IPS DF 19.7 (cell line): ENCODE measurements at places on chromosomes 16 and 17.

DNA sequence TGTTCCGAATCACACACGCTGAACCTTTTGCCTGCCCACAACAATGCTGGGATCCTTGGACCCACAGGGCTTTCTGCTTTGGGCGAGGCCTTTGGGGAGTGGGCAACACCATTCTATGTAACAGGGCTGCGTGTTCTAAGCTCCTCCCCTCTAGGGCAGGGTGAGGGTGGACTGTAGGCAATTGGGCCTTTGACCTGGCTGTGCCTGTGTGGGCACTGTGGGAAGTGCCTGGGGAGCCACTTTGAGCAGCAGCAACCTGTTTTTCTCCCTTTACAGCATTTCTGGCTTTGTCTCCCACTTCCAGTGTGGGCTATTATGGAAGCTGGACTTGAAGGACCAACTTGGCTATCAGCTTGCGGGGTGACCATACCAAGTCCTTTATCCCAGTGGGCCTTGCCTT is 128.9 kb upstream of the WSCD1 start:
- DNase-seq = no peak

DNA sequence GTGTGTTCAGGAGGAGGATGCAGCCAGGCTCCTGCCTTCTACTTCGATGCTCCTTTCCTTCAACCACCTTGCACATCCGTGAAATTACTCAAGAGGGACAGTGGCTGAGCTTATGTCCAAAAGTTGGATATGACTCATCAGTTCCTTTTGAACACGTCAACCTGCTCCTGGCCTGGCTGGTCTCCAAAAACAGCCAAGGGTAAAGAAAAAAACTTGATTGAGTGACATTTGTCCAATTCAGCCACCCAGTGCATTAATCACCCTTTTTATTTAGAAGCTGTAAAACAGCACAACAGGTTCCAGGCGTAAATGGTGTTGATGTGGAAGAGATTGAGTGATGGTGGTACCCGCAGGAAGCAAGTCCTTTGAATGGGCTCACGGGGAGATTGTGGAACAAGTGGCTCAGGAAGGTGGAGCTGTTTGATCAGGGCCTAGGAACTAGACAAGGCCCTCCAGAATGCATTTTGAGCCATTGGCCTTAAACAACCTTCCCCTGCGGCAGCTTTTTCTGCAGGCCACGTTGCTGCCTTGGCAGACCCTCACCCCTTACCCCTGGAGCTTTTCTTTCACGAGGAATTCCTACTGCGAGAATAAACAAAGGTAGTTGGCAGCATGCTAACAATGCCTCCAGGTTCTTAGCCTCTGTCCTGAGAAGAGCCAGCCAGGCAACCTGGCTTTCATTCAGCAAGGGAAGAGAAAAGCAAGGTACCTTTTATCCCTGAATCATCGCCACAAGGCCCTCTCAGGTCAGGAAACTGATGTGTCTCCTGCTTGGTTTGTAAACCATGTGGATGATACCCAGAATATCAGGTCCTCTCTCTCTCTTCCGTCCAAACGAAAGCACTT is 173.3 kb upstream of the CACNG5 start:
- DNase-seq = no peak

- DNase-seq = no peak
Measured at GRCh38 chr16:24291932-24292331, 35.8 kb downstream of the CACNG3 start.

- DNase-seq = no peak
Measured at GRCh38 chr17:3788200-3788599, 12.8 kb downstream of the ITGAE start.

- no peak for DNase-seq
Measured at GRCh38 chr16:86490859-86491639, 19.3 kb upstream of the FOXF1 start.

GRCh38 chr16:68943961-68944360 is 100.6 kb downstream of the TANGO6 start:
- no peak for DNase-seq

DNA sequence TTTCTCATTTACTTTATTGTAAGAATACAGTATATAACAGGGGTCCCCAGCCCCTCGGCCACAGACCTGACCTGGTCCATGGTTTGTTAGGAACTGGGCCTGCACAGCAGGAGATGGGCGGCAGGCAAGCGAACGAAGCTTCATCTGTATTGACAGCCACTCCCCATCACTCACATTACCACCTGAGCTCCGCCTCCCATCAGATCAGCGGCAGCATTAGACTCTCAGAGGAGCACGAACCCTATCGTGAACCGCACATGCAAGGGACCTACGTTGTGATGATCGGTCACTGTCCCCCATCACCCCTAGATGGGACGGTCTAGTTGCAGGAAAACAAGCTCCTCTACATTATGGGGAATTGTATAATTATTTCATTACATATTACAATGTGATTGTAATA is 410.6 kb downstream of the SLC39A11 start:
- DNase-seq = no peak

DNA sequence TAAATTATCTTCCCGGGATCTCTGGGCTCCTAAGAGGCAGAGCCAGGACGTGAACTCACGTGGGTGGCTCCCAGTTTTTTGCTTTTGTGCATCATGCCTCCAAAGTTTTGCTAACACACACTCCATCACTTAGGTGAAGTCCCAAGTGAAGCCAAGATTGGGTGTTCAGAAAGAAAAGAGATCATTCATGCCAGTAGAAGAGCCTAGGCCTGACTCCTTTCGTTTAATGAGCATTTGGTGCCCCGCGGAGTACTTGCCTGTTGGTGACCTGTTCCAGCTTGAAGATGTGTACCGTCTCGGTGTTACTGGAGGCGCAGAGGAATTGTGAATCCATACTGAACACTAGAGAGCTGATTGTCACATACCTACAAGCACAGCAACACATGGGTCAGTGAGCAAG is 24.1 kb downstream of the WIPI1 start:
- no peak for DNase-seq

DNA sequence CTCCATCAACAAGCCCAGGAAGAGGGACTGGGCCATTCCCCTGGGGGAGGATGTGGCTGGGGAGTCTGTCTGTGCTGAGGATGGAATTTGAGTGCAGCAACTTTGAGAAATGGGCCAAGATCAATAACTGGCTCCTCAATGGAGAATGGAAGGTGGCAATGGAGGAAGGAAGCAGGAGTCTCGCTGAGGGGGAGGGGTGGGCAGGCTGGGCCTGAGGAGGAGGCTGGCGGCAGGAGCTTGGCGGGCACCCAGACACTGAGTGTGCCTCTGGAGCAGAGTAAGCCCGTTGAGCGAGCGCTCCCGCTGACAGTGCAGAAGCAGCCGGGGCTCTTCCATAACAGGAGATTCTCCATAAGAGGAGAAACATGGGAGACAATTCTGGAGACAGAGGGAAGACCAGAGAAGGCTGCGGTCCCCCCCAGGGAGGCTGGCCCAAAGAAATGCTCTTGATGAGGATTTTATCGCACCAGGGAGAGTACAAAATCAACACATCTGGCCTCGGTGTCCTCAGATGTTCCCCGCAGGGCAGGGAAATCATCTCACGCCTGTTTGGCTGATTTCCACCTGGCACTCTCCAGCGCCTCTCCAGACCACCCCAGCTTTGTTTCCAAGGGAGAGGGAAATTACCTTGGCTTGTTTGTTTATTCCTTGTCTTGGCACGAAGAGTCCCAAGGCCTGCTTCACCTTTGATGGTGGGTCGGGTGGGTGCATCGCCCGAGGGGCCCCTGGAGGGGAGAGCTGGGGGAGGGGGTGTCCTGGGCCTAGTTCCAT is 2.8 kb upstream of the MMP15 start:
- no peak for DNase-seq

DNA sequence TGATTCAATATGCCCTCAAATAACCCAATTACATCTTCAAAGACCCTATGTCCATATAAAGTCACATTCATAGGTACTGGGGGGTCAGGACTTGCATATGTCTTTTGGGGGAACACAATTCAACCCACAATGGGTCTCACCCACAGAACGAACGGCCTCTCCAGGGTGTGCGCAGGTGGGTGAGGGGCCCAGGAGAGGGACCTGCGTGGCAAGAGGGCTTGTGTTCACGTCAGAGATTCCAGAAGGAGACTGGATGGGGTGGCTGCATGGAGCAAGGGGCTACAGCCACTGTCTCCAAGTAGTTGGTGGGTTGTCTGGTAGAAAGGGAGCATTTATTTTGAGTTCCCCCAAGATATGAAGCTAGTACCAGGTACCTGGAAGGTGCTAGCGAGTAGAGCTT is 212.2 kb downstream of the SEC14L1 start:
- no peak for DNase-seq

- DNase-seq = no peak
Measured at GRCh38 chr17:63550817-63551639, 751 bp downstream of the DCAF7 start.
